Upper lobe of right lung (tissue), 1 donor: ENCODE measurements at places on chromosomes 2 and 18. TPM values are rescaled to one million over a fixed set of nuclear protein-coding genes. Genes with fewer than 3 reads are reported as not detected.

The ERLEC1 gene
- total RNA-seq = 59.6 TPM

The NPPC gene
- not detected for total RNA-seq

The SCG2 gene
- total RNA-seq = 0.61 TPM

- no peak for DNase-seq
These were observed 334.1 kb upstream of the MYT1L start for GRCh38 chr2:2664989-2665833.

The UGT1A4 gene
- total RNA-seq = not detected

GRCh38 chr2:233829193-233830110, 24.9 kb downstream of the HJURP start:
- peak; percentile 32 for DNase-seq

The TTN gene
- total RNA-seq = 19.6 TPM

The STEAP3 gene
- 14.1 TPM for total RNA-seq

DNA sequence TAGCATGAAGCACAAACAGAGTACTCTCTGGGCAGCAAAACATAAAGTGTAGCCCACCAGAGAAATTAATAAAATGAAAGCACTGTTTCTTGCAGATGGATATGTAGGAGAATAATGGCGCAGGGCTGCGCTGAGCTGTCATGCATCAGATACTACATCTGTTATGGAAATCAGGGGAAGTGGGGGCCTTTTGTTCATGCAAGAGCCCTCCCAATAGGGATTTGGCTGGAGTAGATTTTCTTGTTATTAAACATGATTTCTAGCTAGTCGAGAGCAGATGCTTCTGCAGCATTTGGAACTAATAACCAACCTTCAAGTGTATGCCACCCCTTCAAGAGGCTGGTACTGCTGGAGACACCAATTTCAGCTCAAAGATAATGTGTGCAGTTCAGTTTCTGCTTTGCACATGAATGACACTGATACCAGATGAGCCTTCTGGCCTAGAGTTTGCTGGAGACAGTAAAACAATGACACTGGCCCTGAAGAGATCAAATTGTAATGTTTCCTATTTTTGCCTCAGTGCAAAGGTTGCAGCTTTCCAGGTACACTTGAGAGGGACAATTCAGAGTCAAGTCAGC, 58.0 kb downstream of the RND3 start:
- no peak for DNase-seq

- no peak for DNase-seq
These were observed 43.0 kb upstream of the ITSN2 start for GRCh38 chr2:24403168-24403831.

The PASK gene
- total RNA-seq = 15.7 TPM

- no peak for DNase-seq
These were observed 70.0 kb upstream of the ATIC start for GRCh38 chr2:215241791-215242305.

- no peak for DNase-seq
These were observed 151.6 kb downstream of the FSHR start for GRCh38 chr2:49002750-49003149.

DNA sequence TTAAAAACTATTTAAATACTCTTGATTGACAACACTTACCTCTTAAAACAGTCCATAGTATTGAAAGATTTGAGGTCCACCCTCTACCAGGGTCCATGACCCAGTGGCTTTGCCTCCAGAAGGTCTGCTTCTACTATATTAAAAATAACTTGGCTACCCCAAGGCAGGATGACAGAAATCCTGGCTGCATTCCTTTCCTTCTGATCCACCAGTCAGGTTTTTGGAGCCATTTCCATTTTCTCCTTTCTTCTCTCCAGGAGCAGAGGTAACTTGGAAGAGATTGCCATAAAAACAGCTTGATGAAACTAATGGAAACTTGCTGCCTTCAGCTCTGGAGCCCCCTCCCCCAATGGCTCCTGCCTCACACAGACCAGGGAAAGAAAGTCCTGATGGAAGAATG, 2.6 kb upstream of the FAM171B start:
- no peak for DNase-seq

GRCh38 chr2:238467792-238468191, 41.1 kb downstream of the ASB1 start:
- no peak for DNase-seq

The RGPD4 gene
- total RNA-seq = 0.23 TPM

The C2orf78 gene
- not detected for total RNA-seq

DNA sequence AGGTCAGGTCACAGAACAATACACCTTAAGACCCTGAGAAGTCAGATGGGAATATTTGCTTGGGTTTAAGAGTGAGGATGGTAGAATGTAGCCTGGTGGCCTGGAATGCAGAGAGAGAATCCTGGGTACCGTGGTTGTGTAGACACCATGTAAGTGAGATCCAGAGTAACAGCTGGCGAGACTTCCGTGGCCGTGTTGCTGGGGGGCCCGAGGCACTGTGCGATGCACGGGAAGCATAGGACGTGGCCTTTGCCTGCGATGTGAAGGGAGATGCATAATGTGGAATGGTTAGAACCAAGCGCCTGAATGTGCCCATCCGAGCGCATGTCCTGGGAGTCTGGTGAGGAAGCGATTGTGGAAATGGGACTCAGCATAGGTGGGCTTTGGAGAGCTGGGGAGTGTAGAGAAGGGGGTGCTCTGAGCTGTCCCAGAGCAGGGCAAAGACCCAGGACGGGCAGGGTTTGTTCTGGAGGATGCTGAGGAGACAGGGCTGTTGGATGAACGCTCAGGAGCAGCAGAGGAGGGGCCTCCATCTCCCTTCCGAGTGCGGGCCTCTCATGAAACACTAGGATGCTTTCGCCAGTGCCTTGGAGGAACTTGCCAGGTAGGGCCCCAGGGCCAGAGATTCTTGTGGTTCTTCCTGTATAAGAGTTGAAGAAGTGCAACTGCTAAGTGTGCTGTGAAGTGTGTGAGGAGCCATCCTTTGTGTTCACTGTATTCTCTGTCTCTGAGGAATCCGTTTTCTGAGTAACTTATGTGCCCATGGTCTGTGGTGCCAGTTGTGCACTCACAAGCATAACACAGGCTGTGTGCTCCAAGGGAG, 7.1 kb downstream of the RNF144A start:
- DNase-seq = no peak

GRCh38 chr2:197777823-197778407, 7.2 kb downstream of the BOLL start:
- DNase-seq = no peak

DNA sequence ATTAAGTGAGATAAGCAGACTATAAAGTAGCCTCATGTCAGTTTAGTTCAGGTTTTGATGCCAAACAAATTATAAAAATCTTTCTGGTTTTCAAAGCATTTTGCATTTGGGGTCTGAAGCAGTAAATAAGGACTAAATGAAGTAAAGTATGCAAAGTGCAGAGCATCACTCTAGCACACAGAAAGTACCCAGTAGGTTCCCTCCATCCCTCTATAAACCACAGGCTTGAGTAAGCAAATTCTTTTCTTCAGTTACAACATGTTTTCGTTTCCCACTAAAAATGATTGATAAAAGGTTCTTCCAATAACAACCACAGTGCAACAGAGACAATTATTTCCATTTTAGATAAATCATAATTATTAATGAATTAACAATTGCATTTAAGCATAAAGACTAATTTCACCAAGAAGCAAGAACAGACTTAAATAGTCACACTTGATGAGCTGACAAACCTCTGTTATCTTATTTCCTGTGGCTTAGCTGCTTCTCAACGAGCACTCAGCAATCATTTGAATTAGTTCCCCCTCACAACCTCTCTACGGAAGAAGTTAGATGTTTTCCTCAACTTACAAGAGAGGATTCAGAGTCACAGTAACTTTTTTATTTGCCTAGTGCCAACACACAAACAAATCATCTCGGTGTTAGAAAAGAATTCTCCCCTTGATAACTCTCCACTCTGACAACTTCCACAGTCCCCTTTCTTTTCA, 249.8 kb downstream of the NBAS start:
- no peak for DNase-seq

The ODC1 gene
- 50.9 TPM for total RNA-seq

DNA sequence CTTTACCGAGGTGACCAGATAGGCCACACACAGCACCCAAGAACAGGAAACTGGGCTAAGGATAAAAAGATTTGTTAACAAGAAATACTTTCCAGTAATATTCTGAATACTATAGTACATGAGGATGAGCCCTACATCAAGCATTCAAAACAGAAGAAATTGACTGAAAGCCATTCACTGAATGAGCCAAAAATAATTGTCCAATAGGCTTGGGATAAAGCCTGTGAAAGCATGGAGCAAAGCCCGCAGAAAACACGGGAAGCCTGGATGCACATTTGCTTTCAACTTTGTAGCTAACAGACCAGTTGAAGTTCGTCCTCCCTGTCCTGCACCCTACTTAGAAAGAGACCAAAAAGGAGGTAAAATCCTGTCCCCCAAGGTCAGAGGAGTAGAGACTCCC, 56.3 kb downstream of the DIPK1C start:
- no peak for DNase-seq

DNA sequence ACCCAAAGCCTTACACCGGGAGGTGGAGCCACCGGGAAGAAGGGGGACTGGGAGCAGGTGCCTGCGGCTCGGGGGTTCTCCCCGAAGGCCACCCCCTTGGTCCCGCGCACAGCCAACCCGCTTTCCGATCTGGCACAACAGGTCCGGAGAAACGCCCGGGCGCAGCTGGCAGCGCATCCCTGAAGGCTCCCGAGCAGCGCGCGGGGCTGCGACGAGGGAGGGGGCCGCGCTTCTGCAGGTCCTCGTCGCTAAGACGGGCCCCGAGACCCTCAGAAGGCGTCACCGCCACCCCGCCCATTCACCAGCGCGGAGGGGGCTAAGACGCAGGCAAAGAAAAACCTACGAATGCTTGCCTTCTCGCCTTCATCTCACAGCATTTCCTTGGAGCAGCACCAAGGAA, 1.8 kb downstream of the CBLN2 start:
- DNase-seq = no peak

DNA sequence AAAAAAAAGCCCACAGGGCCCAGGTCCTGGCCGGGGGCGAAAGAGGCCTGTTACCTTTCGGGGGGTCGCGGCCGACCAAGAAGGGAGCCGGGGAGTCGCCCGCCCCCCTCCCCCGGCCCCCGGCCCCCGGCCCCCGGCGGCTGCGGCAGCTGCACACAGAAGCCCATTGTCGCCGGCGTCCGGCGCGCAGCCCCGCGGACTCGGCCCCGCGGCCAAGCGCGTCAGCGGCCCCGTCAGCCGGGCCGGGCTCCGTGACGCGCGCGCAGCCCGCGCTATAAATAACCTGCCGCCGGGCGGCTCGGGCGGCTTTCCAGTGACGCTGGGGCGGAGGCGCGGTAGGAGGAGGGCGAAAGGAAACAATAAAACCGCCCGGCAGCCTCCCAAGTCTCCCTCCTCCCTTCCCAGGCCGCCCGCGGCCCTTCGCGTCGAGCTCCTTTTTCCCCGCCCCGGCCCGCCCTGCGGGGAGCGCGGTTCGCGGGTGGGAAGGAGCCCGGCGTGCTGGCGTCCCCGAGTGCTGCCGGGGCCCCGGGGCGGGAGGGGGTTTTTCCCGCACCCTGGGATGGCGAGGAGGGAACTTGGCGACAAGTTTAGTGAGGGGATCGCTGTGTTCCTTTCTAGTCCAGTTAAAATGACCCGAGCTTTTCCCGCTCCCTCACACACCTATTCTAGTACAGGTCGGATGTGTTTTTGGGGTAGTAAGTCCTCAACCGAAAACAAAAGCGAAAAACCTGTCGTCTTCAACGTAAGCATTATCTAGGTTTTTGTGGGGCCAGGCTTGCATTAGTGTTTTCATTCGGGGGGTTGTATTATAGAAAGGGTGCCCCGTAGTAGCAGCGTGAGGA, 10.0 kb upstream of the NR4A2 start:
- DNase-seq = peak; percentile 97

DNA sequence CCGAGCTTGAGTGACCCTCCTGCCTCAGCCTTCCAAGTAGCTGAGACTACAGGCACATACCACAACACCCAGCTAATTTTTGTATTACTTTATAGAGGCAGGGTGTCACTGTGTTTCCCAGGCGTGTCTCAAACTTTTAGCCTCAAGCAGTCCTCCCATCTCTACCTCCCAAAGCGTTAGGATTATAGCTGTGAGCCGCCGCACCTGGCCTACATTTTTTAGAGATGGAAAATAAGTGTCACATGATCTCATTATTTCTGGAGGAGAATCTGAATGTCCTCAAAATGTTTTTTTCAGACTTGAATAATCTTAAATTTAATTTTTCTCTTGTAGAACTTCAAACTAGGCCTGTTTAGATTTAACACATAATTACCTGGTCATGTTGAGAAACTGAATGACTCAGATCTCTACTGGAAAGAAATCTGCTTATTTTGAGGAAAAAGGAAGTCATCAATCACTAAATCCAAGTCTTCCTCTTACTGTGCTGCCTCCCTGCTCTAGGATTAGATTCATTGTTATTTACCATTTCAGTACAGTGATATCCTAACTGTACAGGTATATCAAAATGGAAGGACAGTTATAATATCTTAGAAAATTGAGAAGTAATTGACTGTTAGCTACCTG, 92.4 kb downstream of the COX7A2L start:
- no peak for DNase-seq

DNA sequence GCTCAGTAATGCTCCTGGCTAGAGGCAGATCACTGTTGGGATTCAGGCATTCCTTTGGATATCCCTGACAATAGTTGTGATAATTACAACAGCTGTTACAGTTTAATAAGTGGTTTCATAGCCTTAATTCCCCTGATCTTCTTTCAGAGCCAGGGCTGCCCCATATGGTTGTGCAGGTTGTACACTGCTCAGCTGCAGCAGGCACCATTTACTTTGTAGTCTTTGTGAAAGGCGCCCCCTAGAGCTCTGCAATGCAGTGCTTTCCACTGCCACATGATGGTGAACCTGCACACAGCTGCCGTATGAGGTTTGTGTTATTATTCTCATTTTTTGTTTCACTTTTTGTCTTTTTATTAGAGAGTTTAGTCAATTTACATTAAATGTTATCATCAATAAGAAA, 239.1 kb downstream of the KCNS3 start:
- DNase-seq = no peak

The PRKD3 gene
- 43.6 TPM for total RNA-seq

The KIF5C gene
- total RNA-seq = 0.49 TPM

GRCh38 chr2:70977605-70978205, 725 bp upstream of the ANKRD53 start:
- DNase-seq = no peak

The RAB10 gene
- 111 TPM for total RNA-seq

DNA sequence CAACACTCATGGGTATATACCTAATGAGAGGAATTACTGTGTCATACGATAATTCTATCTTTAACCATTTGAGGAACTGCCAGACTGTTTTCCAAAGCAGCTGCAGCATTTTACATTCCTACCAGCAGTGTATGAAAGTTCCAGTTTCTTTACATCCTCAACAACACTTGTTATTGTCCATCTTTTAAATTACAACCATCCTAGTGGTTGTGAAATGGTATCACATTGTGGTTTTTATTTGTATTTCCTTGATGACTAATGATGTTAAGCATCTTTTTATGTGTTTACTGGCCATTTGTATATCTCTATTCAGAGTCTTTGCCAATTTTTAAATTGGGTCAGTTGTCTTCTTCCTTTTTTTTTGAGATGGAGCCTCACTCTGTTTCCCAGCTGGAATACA, 4.0 kb upstream of the CKAP2L start:
- DNase-seq = no peak

- DNase-seq = no peak
These were observed 3.7 kb downstream of the INHA start for GRCh38 chr2:219575566-219576504.

The ABCG8 gene
- not detected for total RNA-seq

- DNase-seq = no peak
These were observed 10.6 kb downstream of the MFSD6 start for GRCh38 chr2:190418727-190419126.

- no peak for DNase-seq
These were observed 122.9 kb downstream of the CCDC178 start for GRCh38 chr18:33317640-33318039.
